T follicular helper cell (primary cell): ENCODE measurements at places on chromosomes 13 and 19.

DNA sequence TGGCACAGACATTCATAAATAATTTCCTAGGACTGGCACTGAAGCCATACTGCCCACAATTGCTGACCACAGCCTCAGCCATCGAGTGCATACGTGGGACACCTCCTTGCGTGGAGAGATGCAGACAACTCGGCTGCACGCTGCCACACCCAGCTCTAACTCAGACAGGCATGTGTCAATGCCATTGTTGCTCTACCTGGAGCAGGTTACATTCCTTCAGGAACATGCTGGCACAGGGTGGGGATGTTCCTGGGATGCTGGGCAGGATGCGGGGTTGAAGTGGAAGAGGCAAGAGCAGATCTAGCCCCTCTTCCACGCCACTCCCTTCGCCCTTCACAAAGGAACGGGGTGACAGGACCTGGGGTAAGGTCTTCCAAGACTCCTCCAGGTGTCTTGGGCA, 24.2 kb upstream of the SLC35E1 start:
- no peak for DNase-seq

GRCh38 chr13:102236830-102237229, 165.0 kb downstream of the FGF14 start:
- DNase-seq, result no peak

GRCh38 chr13:95503662-95504061, 48.9 kb upstream of the CLDN10 start:
- DNase-seq, result no peak

DNA sequence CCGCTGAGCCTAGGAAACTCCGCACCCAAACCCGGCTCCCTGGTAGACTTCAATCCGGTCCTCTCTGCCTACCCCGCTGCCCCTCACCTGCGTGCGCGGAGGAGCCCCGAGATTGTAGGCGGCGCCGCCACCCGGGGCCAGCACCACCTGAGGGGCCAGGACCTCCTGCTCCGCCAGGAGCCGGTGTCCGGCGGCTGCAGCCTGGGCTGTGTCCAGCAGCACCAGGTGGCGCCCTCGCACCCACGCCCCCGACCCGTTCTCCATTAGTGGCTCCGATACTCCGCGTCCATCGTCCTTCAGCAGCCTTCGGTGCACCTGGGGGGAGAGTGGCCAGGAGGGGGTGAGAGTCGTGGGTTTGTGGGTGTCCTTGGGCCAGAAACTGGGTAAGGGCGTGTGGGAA, 18.5 kb downstream of the MAN2B1 start:
- no peak for DNase-seq

DNA sequence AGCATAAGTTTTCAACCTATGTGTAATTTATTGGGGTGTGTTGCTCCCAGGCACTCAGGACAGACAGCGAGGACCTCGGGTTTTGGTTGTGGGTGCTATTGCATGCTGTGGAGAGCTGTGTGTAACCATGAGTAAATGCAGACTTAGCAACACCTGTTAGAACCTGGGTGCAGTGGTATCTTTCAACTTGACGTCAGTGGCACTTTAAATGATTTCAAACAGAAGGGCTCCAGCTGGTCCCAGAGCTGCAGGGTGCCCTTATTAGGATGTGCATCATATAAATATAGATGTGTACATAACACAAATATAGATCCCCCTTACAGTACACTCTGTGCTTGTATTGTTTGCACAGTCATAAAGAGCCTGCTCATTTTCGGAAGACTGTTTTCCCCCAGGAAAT, 228.3 kb upstream of the IRS2 start:
- no peak for DNase-seq

- DNase-seq, result no peak
Observed at GRCh38 chr13:100209857-100210825, 121.2 kb downstream of the PCCA start.

GRCh38 chr13:52348983-52349780, 56.8 kb downstream of the THSD1 start:
- no peak for DNase-seq
